ENCODE measurements at places on chromosomes 5 and 9.

- DNase-seq, result no peak
These were observed 290.2 kb downstream of the ZNF608 start for GRCh38 chr5:124456249-124456648.

GRCh38 chr5:77852514-77853352 is 76.6 kb upstream of the TBCA start:
- DNase-seq, result peak; percentile 42

- DNase-seq, result peak; percentile 53
These were observed 118.3 kb downstream of the SLC1A3 start for GRCh38 chr5:36724467-36725332.

DNA sequence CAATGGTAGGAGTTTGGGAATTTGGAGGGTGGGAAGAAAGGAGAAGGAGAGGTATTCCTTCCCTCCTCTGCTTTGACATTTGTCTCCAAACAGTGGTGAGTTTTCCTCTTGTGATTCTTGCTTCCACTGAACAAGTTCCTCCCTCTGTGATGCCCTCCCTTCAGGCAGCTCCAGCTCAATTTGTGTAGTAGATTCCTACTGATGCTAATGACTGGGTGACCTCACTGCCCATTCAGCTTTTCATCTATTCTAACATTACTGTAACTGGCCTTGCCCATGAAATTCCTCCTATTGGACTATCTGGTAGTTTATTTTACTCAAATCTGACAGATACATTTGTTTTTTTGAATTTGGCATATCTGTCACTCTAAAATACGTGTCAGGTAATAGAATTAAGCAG is 121.4 kb downstream of the NFIB start:
- no peak for DNase-seq

- DNase-seq, result no peak
These were observed 27.3 kb upstream of the TGFBI start for GRCh38 chr5:136001466-136001981.

- DNase-seq, result no peak
These were observed 278.3 kb upstream of the TUT7 start for GRCh38 chr9:86632537-86632936.

DNA sequence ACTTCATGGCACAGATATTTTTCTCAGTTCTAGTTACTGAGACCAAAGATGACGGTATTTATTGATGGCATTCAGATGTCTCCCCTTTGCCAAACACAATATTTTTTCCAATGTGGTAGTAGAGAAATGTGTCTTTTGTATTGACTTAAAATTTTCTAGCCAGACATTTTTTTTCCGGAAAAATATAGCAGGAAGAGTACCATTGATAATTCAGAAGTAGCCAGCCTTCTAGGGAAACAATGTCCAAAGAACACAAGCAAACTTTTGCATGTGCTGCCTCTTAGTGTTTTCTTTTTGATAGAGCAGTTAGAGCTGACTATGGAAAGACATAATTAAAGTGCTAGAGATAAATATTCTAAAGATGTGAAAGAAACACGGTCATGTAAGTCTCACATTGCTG is 231.4 kb downstream of the MARCHF11 start:
- DNase-seq, result no peak

DNA sequence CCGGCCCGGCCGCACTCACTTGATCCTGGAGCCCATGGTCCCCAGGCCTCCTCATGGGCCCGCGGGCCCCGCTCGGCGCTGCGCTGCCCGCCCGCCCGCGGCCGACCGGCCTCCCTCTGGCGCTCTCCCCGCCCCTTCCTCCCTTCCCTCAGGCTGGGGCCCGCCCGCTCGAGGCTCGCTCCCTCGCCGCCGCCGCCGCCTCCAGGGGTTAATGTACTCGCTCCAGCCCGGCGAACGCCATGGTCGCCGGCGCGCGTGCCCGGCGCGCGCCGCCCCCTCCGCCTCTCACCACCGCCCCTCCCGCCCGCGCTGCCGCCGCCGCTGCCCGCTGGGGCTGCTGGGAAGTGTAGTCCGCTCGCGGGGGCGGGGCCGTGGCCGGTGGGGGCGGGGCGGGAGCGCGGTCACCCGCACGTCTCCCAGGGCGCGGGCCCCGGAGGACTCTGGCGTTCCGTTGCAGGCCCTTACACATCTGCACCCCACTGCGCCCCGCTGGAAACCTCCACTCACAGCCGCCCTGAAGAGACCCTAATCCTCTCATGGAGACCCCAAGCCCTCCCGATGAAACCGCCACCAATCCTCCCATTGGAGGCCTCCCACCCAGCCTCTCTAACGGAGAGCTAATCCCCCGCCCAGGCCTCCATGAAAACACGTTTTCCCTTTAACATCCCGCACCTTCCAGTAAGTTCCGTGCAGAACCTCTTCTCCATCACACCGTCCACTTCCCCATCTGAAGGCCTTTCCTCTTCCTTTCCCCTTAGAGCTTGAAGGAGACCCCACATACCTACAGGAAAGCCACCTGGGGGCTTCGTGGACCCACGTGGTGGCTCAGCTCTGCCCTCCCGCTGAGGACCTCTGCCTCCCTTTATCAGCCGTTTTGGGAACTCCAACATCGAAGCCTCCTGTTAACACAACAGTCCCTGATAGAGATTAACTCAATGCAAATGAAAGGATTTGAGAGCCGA is at the start of gene DENND1A:
Gene DENND1A (minus strand): TSS at position 257 of the 962 bp plus-strand sequence. CDS start 221 bp downstream, at position 36.
- DNase-seq, result peak; percentile 95

GRCh38 chr5:173003360-173003759 is 19.8 kb downstream of the ATP6V0E1 start:
- no peak for DNase-seq

- DNase-seq, result no peak
These were observed 175.0 kb downstream of the MLLT3 start for GRCh38 chr9:20447291-20447690.

- DNase-seq, result no peak
These were observed 18.6 kb upstream of the TJP2 start for GRCh38 chr9:69155341-69156030.

- no peak for DNase-seq
These were observed 40.5 kb downstream of the MVB12B start for GRCh38 chr9:126367139-126367538.

DNA sequence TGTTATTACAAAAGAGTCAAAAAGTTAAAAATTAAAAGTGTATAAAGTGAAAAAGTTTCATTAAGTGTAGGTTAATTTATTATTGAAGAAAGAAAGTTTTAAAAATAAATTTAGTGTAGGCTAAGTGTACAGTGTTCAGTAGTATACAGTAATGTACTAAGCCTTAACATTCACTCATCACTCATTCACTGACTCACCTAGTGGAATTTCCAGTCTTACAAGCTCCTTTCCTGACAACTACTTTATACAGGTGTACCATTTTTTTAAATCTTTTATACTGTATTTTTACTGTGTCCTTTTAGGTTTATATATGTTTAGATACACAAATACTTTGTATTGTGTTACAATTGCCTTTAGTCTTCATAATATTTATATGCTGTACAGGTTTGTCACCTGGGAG is 530.2 kb upstream of the FAM174A start:
- DNase-seq, result no peak

DNA sequence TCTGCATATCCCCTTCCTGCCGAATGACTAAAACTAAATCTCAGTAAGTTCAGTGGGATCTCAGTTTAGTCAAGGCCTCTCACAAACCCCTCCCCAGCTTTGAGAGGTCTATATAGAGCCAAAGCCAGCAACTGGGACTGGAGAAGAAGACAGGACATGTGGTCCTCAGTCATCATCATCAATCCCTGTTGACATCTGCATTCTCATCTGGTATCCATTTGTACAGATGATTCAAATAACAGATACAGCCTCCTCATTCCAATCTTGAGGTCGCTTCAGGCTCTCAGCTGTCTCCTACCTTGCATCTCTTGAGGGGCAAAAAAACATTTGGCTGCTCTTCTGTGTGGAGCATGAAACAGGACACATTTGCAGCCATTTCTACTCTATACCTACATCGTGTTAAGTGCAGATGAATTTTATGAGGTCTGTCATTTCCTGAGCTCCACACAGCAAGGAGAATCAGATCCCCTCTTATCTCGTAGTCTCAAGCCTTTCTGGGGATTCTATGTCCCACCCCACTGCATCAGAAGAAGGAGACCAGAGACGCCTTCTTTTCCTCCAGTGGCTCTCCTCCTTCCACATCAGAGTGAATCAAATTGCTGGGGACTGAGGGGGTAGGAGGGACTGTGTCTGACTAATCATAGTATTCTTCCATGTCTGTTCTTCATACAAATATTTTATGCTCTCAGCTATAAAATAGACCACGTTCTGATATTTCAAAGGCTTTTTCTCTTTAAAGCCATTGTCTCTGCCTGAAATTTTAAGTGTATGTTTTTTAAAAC is 4.7 kb upstream of the RECK start:
- DNase-seq, result no peak

GRCh38 chr5:127820910-127821553 is 117.8 kb downstream of the CCDC192 start:
- DNase-seq, result no peak

DNA sequence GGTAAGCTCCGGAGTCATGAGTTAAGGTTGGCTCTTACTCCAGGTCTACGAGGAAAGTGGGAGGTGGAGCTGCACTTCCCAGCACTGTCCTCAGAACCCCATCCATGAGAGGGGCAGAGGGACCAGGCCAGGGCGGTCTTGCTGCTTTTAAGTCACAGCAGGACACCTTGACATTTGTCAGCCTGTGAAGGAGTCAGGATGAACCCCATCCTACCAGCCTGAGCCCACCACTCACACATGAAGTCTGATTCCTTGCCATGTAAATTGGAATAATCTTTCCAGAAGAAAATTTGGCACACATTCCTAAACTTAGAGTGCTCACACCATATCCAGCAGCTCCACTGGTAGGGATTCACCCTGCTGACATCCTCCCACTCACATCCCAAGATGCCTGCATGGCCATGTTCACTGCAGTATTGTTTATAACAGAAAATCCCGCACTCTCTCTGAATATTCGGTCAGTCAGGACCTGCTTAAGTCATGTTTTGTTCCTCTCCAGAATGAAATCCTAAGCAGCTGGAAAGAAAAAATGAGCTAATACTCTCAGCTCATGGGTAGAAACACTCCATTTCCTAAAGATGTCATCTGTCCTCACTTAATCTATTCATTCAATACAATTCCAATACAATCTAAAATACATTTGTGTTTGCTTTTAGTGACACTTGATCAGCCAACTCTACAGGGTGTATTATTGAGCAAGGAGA is 79.3 kb upstream of the COL5A1 start:
- no peak for DNase-seq

- no peak for DNase-seq
These were observed 8.3 kb upstream of the ZBTB34 start for GRCh38 chr9:126852086-126852688.

DNA sequence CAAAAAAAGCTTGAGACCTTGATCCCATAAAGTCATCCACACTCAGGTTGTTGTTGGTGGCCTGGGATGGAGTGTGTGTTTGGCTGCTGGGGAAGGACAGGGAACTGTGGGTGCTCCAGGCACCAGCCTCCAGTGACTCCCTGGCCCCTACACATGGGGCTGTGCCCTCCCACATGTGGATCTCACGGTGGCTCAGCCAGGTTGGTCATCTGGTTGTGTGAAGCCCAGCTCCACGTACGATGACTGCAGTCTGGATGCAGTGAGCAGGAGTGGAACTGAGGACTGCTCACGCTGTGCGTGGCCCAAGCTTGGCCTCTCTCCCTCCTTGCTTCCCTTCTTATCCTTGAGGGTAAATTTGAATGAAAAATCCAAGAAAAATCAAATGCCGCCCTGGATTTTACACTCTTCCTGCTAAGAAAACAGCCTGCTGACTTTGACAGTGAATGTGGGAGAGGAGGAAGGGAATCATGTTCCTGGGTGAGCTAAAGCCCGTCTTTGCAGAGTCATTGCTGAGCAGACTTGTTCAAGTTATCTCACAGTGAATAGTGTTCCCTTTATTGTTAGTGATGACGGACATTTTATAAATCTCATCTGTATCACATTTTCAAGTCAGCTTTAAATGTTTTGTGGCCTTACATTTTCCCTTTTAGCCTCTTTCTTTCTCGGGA is 65.1 kb upstream of the CACNA1B start:
- no peak for DNase-seq

DNA sequence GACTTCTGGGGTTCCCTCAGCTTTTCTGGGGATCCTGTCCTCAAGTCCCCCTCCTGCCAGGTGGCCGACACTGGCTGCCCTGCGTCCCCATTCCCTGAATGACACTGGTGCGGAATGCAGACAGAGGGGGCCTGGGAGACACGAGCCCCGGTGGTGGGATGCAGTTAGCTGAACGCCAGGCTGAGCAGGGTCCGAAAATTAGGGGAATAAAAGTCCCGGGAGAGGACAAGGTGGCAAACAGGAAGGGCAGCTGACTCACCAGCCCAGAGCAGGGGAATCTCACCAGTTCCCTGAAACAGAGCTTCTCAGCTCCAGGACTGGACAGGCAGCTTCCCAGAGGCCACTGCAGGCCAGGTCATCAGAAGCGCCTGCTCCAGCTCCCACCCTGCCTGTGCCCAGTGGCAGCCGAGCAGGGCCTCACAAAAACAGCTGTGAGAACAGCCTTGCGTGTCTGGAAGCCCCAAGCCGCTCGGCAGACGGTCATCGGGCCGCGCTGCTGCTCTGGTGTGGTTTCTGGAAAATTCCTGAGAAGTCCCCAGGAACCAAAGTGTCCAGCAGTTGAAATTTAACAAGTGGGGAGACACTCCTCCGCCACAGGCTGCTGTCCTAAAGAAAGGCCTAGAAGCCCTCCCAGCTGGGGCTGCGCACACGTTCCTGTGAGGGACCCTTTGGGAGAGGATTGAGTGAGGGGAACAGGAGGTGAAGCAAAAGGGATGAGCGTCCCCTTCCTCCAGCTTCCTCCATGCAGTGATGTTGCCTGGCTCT is 47.6 kb upstream of the EXOC3 start:
- DNase-seq, result peak; percentile 13

GRCh38 chr9:121222524-121223171 is 21.0 kb upstream of the RAB14 start:
- no peak for DNase-seq

All from Peyer's patch (tissue), 4 donors.